OCI-M1 (cell line): ENCODE measurements at places on chromosomes 2 and 18.

- DNase-seq: no peak
These were observed 241.6 kb downstream of the CDCA7 start for GRCh38 chr2:173596244-173596643.

DNA sequence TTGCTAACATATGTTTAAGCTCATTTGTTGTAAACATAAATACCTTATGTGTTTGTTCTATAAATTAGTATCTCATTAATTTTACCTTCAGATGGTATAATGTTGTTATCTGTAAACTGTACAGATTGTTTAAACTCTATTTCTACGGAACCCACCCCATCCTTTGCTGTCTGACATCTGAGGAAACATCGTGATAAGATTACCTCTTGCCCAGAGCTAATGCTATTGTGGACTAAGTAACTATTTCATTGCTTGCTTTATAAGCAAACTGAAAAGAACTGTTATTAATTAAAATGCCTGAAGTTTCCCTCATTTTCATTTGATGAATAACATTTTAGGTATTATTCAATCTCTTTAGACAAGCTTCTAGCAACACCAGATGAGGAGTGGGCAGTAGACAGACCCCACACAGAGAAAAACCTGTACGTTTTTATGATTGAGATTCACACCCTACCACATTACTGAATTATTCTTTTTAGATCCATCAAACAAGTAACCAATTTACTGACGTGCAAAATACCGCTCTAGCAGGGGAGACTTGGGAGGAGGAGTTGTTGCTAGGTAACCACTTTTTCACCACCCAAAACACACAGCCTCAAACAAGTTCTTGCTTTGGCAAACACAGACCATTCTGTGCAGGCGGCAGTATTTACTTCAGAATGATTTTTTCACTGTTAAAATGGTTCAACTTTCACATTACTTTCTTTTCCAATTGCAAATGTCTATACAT lies 1.9 kb upstream of the SYT4 start:
- peak; percentile 78 for DNase-seq

DNA sequence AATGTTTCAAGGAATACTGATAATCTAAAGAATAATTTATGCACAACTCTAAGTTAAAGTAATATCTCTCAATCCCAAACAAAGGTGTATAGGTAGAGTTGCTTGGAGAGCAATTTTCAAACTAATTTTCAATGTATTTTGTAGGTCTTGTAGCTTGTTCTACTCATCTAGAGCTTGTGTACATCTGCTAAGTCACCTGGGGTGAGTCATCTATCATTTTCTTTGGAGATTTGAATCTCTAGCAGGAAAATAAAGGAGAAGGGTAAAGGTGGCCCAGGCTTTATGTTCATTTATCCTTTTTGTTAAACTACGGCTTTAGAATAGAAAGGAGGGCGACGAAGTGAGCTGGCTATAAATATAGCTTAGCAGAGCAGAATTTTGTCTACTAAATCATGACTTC lies 76.8 kb upstream of the THUMPD2 start:
- no peak for DNase-seq

- no peak for DNase-seq
These were observed 62.4 kb downstream of the TET3 start for GRCh38 chr2:74047152-74047551.

DNA sequence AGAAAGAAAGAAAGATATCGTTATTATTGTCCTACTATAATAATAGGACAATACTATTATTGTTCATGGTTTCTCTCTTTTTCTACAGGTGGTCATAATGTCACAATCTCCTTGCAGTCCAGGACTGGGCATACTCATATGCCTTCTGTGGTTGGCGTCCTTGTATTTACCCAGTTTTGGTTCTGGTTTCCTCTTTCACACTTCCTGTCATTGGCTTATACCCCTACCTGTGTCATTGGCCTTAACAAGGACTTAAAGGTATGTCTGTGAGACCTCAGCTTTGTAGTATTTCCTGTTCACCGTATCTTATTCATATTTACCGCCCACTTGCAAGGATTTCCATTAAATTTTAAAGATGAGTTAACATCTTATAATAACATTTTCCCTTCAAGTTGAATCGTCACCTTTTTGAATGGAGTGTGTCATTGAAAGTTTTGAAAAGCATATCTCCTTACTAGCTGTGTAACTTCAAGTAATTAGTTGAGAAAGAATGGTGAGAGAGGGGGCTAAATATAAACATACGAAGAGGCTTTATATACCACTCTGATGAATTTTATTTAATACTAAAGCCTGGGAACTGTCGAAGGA lies 36.5 kb upstream of the HTR2B start:
- no peak for DNase-seq

DNA sequence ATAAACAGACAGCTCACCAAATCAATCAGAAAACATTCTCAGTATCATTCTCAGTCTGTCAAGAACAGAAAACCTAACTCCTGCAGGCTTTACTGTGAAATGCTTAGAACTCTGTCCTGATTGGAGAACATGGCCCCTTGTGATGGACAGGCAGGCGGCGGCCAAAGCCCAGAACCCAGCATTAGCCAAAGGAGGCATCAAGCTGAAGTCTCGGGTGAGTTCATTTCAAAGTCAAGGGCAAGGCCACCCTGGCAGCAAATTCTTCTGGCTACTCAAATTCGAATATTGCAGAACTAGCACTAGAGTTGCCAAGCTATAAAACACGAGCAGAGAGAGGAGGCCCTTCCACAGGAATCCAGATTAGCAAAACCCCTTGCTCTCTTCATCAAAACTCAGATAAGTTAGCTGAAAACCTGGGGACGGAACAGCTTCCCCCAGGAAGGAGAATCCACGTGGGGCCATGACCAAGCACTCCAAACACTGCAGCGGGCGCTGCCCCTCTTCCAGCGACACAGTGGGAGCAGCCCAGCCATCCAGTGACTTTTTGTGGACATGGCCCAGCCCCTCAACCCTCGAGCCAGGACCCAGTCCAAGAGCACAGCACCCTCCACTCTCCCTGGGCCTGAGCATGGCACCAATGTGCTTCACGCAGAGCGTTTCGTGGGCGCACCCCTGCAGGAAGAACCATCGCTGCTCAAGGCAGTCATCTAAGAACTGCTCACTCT lies 98.6 kb downstream of the HDAC4 start:
- DNase-seq: no peak
